ENCODE measurements at places on chromosomes 12 and 14.

DNA sequence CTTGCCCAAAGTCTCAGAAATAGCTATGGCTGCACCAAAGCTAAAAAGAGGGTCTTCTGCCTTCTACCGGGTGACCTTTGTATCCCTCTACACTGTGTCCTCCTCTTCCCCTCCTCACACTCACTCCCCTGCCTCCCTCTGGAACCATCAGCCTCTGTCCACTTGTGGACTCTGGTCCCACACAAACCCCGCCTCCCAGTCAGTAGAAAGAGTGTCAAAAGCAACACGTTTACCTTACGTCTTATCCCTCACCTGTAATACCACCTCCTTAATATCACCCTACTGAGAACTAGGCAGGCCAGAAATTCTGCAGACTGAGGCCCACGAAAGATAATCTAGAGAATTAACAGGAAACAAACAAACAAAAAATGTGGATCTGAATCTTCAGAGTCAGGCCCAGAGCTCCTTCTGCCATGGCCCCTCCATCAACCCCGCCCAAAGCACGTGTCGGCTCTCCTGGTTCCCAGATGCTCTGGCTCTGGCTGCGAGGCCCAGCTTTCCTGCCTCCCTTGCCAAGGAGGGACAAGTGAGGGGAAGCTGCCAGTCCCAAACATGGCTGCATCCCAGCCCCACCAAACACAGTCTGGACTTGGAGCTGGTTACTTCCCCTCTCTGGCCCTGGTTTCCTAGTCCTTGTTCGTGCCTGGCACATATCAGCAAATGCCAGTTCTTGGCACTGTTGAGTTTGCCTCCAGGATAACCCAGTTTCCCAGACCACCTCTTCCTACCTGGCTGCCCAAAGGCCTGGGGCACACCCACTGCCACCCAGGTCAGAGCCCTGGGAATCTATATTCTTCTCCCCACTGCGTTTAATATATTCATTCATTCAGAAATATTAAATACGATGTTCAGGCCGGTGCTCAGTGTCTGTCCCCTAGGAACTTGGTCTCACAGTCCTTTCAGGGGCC lies 2.7 kb downstream of the ACTN1 start:
- DNase-seq = peak; percentile 61

GRCh38 chr12:1474574-1475153 lies 119.7 kb downstream of the FBXL14 start:
- peak; percentile 50 for DNase-seq

- DNase-seq = no peak
Measured at GRCh38 chr12:90897316-90897715, 57.7 kb downstream of the CCER1 start.

DNA sequence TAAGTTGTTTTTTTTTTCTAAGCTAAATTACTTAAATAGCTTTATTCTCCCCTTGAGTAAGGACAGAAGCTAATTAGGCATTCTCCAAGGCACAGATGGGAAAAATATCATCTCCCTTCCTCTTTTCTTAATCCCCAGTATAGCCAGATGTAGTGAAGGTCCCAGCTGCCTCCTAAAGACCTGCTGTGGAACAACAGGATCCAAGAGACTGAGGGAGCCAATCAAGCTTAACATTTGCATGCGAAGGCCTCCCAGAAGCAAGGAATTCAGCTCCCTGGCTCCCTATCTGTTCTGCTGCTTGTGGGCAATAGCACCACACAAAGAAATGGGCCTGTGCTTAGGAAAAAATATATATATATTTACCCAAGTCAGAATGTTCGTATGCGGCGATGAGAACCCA lies 255.2 kb downstream of the SYT1 start:
- DNase-seq = no peak

GRCh38 chr14:88841741-88842140 lies 17.3 kb downstream of the TTC8 start:
- DNase-seq = no peak

DNA sequence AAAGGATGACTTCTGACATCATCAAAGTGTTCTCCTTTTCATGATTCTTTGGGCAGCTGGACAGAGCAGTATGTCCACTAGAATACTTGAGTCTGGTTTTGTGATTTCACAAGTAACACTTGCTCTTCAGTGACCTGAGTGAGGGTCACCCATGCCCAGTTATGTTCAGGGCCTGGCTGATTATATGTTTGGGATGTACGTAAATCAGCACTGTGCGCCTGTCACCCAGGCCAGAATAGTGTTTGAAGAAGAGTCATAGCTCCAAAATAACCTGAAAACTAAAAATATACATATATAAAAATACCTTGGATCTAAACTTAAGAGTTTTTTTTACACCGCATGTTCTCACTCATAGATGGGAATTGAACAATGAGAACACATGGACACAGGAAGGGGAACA lies 3.8 kb downstream of the BICD1 start:
- no peak for DNase-seq

DNA sequence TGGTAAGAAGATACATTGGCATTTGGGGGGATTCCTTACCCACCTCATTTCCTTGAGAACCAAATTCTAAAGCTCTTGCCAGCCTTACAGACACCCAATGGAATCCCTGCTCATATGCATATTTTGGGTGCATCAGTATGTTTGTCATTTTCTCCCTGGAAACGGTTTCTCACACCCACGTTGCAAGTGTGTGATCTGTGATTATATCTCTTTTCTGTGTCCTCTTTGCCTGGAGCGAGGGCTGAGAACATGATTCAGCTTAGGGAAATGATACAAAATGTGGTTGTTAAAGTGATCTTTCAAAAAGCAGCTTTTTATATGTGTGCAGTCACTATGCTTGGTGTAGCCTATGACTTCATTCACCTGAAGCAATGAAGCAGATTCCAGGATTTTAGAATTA lies 52.0 kb downstream of the KCNMB4 start:
- peak; percentile 17 for DNase-seq

DNA sequence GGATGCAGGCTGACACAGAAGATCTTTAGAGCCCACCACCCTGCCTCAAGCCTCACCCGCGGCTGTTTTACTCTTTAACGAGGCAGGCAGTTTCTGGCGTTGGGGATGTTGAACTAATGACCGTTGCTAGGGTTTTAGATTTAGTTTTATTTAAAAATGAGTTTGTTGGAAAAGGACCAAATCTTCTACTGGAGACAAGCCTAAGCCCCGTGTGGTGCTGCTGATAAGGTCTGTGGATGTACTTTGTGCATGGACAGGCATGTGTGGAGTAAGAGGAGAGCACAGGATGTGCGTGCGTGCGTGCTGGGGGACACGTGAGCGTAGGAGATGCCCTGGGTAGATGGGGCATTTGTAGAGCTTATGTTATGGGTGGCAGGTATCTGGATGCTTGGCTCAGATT lies 5.7 kb downstream of the NTF3 start:
- DNase-seq = no peak

DNA sequence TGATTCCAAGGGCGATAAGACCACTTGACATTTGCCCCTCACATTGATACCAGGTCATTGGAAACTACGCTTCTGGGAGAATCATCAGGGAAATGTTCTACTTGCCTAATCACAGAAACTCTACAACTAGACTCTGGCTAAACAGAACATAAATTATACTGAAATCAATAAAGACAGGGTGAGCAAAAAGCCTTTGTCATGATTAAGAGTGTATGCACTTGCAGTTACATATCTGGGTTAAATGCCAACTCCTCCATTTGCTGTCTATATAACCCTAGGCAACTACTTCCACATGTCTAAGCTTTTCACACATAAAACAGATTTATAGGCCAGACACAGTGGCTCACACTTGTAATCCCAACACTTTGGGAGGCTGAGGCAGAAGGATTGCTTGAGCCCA lies 125.7 kb downstream of the PHLDA1 start:
- no peak for DNase-seq

All from AG20443 (cell line).